ENCODE measurements at places on chromosomes 1 and 21.
A peak's percentile ranks its signal among the peaks of the same experiment; 100 is the strongest.

DNA sequence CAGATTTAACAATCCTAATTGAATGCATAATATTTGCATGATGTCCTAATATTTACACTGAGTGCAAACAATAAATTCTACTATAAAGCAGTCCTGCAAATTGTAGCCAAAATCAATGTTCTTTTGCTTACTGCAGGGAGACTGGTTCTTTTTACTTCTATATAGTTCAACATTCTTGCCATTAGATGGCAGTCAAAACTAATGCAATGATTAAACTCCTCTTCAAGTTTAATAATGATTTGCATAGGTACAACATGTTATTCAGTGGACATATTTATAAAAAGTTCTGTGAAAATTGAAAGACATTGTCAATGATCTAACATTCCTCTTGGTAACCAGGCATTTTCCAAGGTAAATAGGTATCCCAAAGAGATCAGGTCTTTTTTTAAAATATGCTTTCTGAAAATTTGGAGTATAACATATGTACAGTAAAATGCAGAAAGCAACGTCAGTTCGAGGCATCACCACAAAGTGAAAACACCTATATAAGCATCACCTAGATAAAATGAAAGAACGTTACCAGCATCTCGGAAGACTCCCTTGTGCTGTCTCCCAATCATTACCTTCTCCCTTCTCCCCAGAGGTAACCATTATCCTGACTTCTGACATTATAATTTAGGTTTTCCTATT is 9.8 kb upstream of the FNBP1L start:
- DNase-seq, result peak; percentile 53

DNA sequence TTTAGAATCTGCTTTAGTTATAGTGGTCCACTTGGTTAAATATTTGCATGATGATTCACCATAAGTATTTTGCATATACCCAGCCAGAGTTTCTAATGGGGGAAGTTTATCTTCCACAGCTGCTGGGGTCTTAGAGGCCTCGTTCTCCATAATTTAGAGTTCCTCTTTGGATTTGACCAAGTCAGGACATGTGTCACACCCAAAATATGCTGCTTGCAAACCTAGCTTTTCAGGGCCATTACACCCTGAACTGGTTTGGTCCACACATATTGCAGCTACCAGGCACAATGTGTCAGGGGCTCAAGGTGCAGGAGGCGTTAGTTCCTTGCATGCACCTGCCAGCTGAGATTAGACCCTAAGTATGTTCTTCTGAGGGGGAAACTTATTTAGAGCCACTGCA is 17.1 kb upstream of the FMO4 start:
- no peak for DNase-seq

DNA sequence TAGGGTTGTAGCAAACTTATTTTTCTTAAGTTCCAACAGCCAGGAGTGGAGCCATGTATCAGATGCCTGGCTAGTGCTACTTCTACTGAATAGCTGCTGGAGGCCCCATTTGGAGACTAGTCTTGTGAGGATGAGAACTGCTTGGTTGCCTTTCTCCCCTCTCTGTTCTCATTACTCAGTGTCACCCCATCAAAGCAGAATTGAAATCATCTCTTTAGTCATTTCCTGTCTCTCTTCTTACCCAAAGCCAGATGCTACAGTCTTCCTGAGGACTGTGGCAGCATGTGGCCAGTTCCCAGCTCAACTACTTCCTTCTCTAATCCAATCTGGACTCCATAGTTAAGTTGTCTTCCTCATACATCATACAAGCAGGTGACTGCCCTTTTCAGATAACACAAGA is 197.5 kb downstream of the BRINP2 start:
- no peak for DNase-seq

GRCh38 chr1:3981746-3982505 is 81.9 kb upstream of the C1orf174 start:
- no peak for DNase-seq

- DNase-seq, result no peak
These were observed 546 bp downstream of the KIF21B start for GRCh38 chr1:201022820-201023516.

GRCh38 chr1:182602935-182603645 is 1.1 kb downstream of the RGS16 start:
- no peak for DNase-seq

DNA sequence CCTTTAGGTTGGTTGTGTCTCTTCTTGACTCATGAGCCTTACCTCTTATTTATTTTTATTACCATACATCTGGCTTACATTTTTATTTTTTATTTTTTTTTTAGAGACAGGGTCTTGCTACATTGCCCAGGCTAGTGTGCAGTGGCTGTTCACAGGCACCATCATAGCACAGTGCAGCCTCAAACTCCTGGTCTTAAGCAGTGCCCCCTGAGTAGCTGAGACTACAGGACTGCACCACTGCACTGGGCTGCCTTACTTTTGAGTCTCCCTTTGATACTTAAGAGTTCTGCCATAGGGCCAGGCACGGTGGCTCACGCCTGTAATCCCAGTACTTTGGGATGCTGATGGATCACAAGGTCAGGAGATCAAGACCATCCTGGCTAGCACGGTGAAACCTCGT is 76.4 kb upstream of the MACF1 start:
- no peak for DNase-seq

GRCh38 chr1:235516862-235517446 is 12.7 kb upstream of the B3GALNT2 start:
- no peak for DNase-seq

DNA sequence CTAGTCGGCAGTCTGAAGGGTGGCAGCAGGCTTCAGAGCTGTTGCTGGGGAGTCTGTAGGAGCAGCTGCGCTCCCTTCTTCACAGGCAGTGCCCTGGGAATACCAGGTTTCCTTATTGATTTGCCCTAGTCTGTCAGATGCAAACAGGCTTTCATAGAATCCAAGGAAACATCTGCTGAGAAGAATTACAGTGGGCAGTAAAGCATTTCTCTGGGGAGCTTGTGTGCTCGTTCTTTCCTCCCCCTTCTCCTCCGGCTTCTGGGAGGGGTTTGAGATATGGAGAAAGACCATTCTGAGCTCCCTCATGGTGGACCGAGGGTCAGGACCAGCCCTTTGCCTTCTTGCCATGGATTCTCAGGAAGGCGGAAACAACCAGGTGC is 25.4 kb upstream of the PARP1 start:
- DNase-seq, result no peak

DNA sequence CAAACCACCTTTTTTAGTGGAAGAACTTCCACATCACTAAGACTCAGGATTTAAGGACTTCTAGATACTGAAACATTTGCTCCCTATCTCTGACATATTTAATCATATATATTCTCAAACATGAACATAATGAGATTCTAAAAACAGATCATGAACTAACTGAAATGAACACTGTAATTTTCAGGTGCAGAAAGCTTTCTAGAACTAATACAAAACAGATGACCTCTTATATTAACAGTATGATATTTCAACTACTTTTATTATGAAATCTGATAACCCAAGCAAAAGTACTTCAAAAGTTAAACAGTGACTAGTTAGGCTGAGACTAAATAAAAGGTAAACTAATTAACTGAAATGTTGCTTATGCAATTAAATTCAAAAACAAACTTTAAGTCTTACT is 157.5 kb downstream of the COP1 start:
- DNase-seq, result no peak

DNA sequence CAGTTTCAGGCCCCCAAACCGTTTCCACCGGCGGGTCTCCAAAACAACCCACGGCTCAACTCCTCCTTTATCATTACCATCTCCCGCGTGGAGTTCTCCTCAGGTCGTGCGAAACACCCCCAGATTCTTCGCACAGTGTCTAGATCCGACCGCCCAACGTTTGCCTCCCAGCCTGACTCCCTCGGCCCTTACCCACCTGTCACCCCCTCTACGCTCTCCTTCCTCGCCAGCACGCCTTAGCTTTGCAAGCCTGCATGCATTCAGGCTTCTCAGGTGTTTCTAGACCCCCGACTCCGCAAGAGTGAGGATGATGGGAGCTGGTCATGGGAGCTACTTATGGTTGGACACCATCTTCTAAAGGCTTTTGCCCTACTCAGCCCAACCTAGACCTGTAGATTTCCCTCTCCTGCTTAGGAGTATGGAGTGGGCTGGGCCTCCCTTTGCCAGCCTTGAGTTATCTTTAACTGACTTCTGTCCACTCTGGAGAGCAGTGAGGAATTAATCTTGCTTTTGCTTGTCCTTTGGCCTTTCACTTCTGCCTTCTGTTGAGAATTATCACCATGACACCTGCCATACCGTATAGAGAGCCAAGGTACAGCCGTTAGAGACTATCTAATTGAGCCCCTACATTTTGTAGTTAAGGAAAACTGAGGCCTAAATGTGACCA is 865 bp downstream of the ATP5IF1 start:
- DNase-seq, result no peak

GRCh38 chr1:202968351-202968750 is 1.3 kb upstream of the CYB5R1 start:
- no peak for DNase-seq

- no peak for DNase-seq
These were observed 62.3 kb downstream of the GON4L start for GRCh38 chr1:155794605-155795245.

DNA sequence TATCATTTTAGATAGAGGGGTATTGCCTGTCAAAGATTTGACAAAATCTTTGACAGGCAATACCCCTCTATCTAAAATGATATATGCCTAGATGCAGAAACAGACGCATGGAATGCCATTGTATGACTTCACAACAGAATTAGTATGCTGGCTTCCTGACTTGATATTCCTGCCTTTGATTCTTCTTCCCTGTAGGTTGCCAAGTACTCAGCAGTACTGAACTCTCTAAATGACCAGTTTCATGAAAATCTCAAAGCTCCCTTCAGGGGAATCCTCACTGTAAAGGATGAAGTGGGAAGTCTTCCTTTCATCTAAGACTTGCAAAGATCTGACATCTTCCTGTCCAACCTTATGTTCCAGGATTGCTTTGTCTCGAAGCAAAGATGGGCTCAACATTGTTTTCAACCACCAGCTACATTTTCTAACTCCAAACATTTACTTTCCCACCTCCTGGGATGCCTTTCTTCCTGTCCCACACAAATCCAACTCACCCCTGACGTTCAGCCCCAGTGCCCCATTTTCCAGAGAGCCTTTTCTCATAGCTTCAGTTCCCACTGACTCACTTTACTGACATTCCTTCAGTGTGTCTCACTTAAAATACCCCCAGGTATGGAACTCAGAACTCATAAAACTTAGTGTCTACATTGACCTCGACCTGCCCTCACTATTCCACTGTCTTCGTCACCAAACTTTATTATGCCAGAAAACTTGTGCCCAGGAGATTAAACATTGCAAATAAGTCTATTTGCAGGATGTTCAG is 67.3 kb upstream of the KCNJ6 start:
- DNase-seq, result no peak

- no peak for DNase-seq
These were observed 56.2 kb upstream of the NUF2 start for GRCh38 chr1:163265547-163265946.

- no peak for DNase-seq
These were observed 79.5 kb downstream of the EVI5 start for GRCh38 chr1:92705446-92705845.

GRCh38 chr21:33325222-33326067 is 675 bp downstream of the IFNAR1 start:
- peak; percentile 49 for DNase-seq

DNA sequence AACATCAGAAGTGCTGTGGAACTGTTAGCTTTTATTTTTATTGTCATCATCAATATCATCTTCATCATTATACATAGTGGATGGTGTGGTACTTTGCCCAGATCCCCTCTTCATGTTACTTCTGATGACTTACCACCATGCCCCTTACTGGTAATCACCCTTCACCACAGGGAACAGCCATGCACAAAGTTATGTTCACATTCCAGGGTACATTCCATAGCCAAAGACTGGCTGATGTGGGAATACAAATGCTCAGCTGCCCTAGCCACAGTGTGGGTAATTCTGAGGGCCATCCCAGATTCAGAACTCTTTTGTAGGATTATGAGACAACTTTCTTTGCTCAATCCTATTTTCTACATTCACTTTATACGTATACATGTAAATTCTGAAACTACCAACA is 691.3 kb upstream of the CXADR start:
- no peak for DNase-seq

GRCh38 chr21:14877581-14878228 is 187.1 kb downstream of the NRIP1 start:
- peak; percentile 29 for DNase-seq

- no peak for DNase-seq
These were observed at the start of gene TNFSF4 for GRCh38 chr1:173206816-173207568. TNFSF4 (minus strand) TSS chr1:173207331; CDS start chr1:173207176, 155 bp downstream.

- DNase-seq, result no peak
These were observed at the start of gene LRRC38 for GRCh38 chr1:13513895-13514546. LRRC38 (minus strand) TSS chr1:13514003; CDS start chr1:13513593, 410 bp downstream.

GRCh38 chr1:11413986-11414391 is 65.0 kb upstream of the DISP3 start:
- DNase-seq, result no peak

DNA sequence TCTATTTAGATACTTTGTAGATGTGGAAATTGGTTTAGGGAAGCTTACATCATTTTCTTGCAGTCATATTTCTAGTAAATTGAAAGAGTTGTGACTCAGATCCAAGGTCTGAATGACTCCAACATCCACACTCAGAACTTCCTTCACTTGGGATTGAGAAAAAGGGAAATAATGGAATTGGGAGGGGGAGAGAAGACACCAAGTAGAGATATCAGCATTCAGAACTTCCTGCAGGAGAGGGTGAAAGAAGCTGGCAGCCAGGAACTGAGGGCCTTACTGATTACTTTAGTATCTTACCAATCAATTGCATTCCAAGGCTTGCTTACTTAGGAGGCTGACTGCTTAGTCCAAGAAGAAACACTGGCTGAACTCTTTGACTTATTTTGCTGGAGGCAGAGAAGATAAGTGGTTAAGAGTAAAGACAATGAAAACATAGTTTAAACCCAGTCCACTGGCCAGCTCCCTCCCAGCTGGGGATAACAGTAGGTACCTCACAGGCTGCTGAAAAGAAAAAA is 21.7 kb downstream of the APP start:
- no peak for DNase-seq

DNA sequence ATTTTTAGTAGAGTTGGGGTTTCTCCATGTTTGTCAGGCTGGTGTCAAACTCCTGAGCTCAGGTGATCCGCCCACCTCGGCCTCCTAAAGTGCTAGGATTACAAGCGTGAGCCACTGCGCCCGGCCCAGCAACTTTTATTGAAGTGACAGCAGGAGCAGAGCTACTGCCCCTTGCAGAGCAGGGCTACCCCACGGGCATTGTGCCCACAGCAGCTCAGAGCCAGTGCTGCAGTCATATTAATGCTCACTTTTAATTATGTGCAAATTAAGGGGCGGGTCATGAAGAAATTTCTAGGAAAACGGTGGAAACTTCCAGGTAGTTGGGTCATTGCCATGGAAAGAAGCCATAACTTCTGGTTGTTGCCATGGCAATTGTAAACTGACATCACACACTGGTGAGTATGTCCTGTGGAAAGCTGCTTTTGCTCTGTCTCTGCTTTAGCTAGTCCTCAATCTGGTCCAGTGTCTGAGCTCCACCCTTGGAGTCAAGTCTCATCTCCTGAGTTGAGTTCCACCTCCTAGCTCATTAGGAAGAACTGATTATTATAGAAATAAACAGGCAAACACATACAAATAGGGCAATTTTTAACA is 127.3 kb upstream of the ADGRL4 start:
- DNase-seq, result no peak

GRCh38 chr21:45308194-45309068 is 20.7 kb upstream of the POFUT2 start:
- DNase-seq, result no peak

Measured in GM10248 (cell line).